ENCODE measurements at places on chromosomes 3 and 15.
A peak's percentile ranks its signal among the peaks of the same experiment; 100 is the strongest.

DNA sequence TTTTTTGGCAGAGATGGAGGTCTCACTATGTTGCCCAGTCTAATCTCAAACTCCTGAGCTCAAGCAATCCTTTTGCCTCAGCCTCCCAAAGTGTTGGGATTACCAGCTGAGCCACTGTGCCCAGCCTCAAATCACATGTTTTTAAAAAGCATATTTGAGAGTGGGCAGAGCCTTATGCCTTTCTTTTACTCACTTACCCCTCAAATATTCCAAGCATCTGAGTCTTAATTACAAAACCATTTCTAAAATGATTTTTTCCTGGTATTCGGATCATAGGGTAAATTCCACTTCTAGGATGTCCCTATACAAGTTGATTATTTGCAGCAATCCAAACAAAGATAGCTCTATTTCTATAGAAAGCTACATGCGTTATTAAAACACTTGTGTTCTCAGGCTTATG is 106.1 kb downstream of the RFTN1 start:
- no peak for DNase-seq

DNA sequence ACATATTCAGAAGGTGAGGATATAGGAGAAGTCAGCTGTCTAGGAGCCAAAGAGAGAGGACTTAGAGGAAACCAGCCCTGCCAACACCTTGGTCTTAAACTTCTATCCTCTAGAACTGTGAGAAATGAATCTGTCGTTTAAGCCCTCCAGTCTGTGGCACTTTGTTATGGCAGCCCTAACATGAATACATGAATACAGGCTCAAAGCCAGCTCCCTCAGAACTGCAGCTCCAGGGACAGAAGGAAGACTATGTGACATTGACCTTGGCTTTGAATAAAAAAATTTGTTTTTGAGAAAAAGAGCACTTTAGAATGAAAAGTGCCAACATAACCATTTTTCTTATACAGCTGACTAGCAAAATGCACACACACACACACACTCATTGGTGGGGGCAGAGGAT is 110.9 kb upstream of the ATP2B2 start:
- no peak for DNase-seq

DNA sequence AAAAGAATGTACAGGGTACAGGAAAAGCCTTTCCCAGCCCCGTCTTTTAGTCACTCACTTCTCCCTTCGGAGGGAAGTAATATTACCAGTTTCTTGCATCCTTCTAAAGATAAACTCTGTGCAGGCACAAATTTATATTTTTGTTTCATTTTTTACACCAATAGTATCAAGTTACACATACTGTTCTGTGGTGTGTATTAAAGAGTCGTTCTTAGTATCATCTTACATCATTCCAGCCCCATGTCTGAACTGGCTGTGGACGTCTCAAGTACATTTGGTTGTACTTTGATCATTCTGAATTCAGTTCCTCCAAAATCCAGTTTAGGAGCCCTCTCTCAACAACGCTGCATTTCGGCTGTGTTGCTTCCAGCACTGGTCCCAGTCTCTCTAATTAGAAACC is 68.7 kb downstream of the LMLN start:
- DNase-seq, result no peak

- no peak for DNase-seq
Measured at GRCh38 chr3:42276141-42277132, 10.5 kb upstream of the CCK start.

DNA sequence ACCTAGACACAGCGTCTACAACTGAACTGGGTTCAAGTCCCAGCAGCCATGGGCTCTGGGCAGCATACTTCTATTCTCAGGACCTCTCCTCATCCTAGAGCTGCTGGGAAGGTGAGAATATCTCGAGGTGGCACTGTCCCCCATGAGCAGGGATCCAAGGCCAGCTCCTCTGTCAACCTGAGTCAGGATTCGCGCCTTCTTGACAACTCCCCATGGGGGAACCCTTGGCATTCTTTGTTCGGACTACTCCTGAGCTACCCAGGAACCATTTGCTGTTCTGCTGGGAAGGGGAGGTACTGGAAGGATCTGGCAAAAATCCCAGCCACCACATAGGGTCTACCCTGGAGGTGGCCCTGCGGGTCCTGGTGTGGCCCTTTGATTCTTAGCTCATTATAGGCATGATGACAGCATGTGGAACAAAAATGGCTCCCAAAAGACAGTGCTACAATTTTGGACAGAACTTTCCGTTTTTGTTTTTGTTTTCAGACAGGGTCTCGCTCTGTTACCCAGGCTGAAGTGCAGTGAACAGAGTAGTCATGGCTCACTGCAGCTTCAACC is 22.3 kb downstream of the PLXNB1 start:
- no peak for DNase-seq

DNA sequence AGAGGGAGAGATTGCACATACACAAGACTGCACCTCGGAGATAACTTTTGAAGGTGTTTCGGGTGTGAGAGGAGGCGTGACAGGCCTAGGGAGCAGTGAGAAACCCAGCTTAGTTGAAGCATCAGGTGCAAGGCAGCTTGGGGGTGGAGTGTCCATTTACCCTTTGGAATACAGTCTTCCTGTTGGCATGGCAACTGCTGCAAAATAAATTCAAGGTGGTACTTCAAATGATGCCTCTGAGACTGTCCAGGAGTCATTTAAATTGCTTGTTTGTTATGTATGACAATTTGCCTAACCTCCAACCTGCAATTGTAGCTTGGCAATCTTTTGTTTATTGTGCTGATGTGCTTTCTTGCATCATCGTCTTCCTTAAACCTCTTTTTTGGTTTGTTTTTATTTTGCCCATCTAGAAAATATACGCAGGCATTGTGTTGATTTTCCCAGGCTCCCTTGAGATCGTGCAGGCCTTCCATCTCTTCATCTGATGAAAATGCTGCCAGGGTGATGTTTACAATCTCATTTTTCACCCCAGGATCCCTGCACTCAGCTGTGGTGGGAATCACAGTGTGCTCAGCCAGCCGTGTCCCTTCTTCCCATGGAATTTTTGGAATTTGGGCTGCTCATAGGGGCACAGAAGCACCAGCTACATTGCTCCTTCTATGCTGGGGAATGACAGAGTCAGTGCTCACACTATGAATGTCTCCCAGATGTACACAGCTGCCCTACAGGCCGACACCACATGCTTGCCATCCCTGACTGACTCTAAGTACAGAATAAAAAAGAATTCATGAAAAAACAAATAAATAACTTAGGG is 583.1 kb upstream of the CFAP20DC start:
- DNase-seq, result no peak

- no peak for DNase-seq
Measured at GRCh38 chr3:111590143-111590491, 5.0 kb downstream of the ZBED2 start.

- no peak for DNase-seq
Measured at GRCh38 chr3:60651799-60652198, 599.5 kb downstream of the FHIT start.

- DNase-seq, result no peak
Measured at GRCh38 chr3:16837602-16838001, 47.2 kb upstream of the PLCL2 start.

DNA sequence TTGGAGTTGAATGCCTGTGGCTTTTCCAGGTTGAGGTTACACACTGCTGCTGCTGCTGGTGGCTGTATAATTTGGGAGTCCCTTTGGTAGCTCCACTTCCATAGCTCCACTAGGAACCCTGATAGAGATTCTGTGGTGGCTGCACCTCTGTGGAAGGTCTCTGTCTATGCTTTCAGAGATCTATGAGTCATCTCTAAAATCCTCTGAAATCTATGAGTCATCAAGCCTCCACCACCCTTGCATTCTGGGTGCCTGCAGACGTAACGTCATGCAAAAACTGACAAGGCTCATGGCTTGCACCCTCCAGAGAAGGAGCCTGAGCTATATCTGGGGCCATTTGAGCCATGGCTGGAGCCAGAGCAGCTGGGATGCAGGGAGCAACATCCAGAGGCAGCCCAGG is 1037.0 kb upstream of the CFAP20DC start:
- peak; percentile 18 for DNase-seq

- DNase-seq, result no peak
Measured at GRCh38 chr3:58497097-58497496, 5.2 kb downstream of the KCTD6 start.

- no peak for DNase-seq
Measured at GRCh38 chr15:69390575-69390974, 23.6 kb upstream of the KIF23 start.

DNA sequence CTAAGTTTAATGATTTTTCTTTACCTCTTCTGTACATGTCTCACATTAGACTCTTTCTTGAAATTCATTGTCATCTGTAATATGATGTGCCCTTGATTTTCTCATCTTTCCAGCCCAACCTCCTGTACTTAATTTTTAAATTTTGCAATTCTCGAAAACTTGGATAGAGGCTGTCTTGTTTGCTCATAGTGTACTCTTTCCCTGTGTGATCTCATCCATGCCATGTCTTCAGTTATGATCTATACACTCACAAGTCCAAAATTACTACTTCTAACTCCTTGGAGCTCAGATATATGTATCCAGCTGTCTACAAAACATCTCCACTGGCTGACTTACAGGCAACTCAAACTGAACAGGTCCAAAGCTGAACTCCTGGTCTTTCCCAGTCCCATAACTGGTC is 42.2 kb downstream of the CD200 start:
- DNase-seq, result no peak

DNA sequence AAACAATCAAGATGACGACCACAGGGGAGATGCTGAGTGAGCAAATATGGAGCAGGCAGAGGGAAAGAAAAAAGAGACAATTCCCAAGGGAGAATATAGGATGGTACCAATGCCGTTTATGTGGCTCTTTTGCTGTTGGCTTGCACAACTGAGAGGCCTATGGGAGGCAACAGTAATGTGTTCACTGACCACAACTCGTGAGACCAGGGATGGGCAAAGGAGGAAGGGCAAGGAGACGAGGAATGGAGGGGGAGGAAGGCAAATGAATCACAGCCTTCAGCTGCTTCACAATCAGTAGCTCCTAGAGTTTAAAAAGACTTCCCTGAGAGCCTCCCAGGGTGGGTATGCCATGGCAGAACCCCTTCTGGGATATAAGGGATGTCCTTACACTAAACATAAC is 131.5 kb downstream of the SLC9A9 start:
- DNase-seq, result no peak

DNA sequence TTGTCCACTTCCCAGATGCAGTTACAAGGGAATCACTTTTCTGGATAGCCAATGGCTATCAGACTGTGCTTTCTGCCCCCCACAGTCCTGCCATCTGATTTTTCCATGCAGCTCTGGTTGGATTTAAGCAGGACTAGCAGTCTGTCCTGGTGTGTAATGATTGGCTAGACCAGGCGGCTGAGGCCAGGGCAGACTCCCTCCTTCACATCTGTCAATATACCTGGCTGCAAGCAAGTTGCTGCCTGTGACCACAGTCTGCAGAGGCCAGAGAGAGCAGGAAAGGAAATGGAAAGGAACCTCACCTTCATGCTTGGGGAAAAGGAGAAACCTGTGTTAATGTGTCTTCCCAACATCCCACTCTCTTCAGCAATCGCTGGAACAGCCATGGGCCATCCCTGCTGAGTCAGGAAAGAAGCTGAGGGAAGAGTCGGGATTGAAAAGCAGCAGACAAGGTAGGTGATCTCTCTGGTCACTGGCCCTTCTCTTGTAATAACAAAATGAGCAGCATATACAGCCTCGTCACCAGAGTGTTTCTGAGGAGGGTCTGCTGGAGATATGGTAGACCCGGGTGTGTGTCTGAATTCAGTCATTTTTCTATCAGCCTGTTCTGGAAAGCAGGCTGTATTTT is 126.7 kb upstream of the PHLDB2 start:
- DNase-seq, result no peak

DNA sequence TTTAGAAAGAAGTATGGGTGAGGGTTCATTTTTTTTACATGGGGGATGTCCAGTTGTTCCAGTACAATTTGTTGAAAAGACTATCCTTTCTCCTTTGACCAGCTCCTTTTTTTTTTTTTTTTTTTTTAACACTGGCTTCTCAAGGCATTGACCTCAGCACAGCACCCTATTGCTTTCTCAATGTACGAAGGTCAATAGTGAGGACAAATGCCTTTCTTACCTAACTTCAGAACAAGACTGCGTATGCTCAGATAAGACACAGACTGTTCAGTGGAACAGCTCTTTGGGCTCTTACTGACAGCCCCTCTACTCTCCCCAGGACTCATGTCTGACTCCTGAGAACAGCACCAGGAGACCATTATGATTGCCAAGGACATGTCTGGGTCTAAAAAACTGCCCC is 10.4 kb upstream of the CILP start:
- DNase-seq, result no peak
